Esophagus squamous epithelium (tissue), 5 donors: ENCODE measurements at places on chromosomes 12 and 14.
A peak's percentile ranks its signal among the peaks of the same experiment; 100 is the strongest.

DNA sequence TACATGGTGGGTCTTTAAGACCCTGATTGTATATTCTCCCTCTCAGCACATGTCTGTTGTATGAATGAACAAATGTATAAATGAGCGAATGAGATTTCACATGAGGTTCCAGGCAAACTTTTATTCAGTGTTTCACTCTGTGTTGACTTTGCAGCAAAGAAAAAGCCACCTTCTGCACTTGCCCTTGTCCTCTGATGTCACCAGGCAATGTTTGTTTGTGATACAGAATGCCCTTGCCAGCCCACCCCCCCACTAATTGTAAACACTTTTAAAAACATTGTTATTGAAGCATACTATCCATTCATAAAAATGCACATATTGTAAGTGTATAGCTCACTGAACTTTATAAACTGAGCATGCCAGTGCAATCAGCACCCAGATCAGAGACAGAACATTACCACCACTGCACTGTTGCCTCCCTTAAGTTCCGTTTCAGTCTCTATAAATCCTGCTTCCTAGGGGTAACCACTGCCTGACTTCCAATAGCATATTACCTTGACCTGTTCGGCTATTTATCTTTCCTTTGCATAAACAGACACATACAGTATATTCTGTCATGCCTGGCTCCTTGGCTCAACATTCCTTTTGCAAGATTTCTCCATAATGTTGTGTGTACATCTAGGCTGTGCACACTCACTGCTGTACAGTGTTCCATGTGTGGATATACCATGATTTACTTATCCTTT is 11.3 kb upstream of the LTA4H start:
- peaks cover 44% of the 10 kb centered on the region for H3K4me1 ChIP-seq
- DNase-seq = no peak
- H3K36me3 ChIP-seq = no peaks in the 10 kb centered on the region
- H3K27me3 ChIP-seq = no peaks in the 10 kb centered on the region

GRCh38 chr12:18486036-18486435 is 224.7 kb downstream of the PIK3C2G start:
- no peaks in the 10 kb centered on the region for H3K4me1 ChIP-seq
- no peak for DNase-seq
- H3K27ac ChIP-seq = no peak overlapping the region
- H3K4me3 ChIP-seq = no peak overlapping the region

GRCh38 chr14:104081261-104081835 is 4.2 kb upstream of the ASPG start:
- DNase-seq = no peak
- H3K36me3 ChIP-seq = no peaks in the 10 kb centered on the region
- no peak overlapping the region for H3K27ac ChIP-seq
- no peaks in the 10 kb centered on the region for H3K27me3 ChIP-seq
- H3K4me1 ChIP-seq = peaks cover 15% of the 10 kb centered on the region

- no peak for DNase-seq
- H3K36me3 ChIP-seq = no peaks in the 10 kb centered on the region
- no peak overlapping the region for H3K4me3 ChIP-seq
- no peaks in the 10 kb centered on the region for H3K27me3 ChIP-seq
- H3K27ac ChIP-seq = peak overlapping the region; percentile 73
These were observed 41.5 kb downstream of the BCL11B start for GRCh38 chr14:99230208-99231151.

- no peak for DNase-seq
- H3K4me3 ChIP-seq = no peak overlapping the region
- H3K27ac ChIP-seq = no peak overlapping the region
- peaks cover 41% of the 10 kb centered on the region for H3K36me3 ChIP-seq
- no peaks in the 10 kb centered on the region for H3K27me3 ChIP-seq
These were observed 53.1 kb downstream of the PARP11 start for GRCh38 chr12:3820122-3820521.

DNA sequence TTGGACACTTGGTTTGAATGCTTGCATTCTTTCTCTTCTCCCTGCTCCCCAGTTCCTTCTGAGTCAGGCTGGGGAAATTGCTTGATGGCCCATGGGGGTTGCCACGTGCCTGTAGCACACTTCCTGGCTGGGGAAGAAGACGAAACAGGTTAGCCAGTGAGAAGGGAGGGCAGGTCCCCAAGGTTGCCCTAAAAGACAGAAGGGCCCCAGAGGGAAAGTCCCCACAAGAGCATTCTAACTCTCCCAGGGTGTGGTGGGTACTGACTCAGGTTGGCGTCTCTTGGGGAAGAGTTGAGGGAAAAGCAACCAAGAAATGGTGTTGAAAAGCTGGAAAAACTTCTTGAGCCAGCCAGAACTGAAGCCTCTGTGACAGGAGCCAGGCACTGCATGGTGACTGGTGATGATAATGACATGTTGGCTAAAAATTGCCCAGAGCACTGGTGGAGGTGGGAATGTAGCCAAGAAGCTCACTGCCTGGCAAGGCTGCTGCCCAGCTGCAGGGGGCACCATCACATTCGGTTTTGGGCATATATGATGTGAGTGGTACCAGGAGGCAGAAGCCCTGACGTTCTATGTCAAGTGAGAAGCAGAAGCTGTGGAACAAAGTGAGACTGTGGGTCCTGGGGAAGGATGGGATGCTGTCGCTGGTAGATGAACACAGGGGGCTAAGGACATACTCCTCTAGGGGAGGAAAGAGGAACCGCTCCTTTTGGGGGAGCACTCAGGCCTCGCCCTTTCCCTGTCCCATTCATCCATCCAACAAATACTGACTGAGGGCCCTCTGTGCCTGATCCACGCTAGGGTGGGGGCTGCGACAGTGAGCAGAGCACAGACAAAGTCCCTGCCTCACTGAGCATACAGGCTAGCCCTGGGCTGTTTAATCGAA is 8.1 kb upstream of the RABGGTA start:
- H3K4me3 ChIP-seq = no peak overlapping the region
- no peak for DNase-seq
- H3K36me3 ChIP-seq = no peaks in the 10 kb centered on the region
- no peaks in the 10 kb centered on the region for H3K27me3 ChIP-seq
- peaks cover 96% of the 10 kb centered on the region for H3K4me1 ChIP-seq

- H3K4me3 ChIP-seq = peak overlapping the region; percentile 78
- no peaks in the 10 kb centered on the region for H3K36me3 ChIP-seq
- no peak for DNase-seq
- no peak overlapping the region for H3K27ac ChIP-seq
- no peaks in the 10 kb centered on the region for H3K27me3 ChIP-seq
These were observed 4.0 kb downstream of the TBX3 start for GRCh38 chr12:114679942-114680341.

DNA sequence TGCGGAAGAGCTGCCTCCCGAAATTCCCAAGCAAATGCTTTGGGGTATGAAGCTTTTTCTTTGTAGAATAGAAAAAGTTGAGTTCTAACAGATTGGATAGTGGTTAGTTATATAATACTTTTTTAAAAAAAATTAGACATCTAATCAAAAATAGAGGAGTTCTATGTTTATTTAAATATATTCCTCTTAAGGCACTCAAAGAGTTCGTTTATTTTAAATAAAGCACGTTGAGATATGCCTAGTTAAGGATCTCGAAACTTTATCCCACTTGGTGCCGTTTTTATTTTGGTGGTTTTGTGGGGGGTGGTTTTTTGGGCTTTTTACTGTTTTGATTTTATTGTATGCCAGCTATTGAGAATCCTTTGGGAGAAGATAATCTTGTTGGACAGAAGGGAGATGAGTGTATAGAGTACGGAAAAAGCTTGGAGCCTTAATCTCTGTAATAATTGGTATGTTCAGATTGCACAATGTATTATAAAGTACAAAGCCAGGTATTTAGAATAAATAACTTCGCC is 10.7 kb upstream of the SNAPC1 start:
- H3K4me1 ChIP-seq = peaks cover 8% of the 10 kb centered on the region
- no peaks in the 10 kb centered on the region for H3K27me3 ChIP-seq
- H3K27ac ChIP-seq = peak overlapping the region; percentile 93
- DNase-seq = no peak
- peaks cover 5% of the 10 kb centered on the region for H3K36me3 ChIP-seq
- peak overlapping the region; percentile 85 for H3K4me3 ChIP-seq

DNA sequence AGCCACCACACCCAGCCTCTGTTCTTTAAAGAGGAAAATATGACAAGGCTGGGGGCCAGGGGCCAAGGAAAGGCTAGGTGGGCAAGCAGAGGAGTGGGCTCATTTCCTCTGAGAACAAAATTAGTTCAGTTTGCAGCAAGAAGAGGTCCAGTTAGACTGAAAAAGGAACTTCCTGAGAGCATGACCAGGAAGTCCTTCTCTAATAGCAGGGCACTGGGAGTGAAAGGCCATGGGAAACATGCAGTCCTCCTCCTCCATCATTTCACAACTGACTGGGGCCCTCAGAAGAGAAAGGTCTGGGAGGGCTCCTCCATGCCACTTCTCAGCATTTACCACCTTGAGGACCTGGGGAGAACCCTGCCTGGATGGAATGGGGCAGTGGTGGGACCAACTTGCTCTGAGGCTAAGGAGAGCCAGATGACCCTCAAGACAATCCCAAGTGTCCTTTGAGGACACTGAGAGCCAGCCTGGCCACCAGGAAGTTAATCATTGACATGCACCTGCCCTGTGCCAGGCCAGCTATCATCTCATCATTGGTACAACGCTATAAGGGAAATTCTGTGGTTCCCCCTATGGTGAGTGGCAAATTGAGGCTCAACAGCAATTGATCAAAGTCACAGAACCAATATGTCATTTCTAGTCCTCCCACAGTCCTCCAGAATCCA is 2.0 kb downstream of the AQP2 start:
- DNase-seq = no peak
- H3K4me3 ChIP-seq = no peak overlapping the region
- no peaks in the 10 kb centered on the region for H3K36me3 ChIP-seq
- no peak overlapping the region for H3K27ac ChIP-seq
- H3K27me3 ChIP-seq = peaks cover 71% of the 10 kb centered on the region

DNA sequence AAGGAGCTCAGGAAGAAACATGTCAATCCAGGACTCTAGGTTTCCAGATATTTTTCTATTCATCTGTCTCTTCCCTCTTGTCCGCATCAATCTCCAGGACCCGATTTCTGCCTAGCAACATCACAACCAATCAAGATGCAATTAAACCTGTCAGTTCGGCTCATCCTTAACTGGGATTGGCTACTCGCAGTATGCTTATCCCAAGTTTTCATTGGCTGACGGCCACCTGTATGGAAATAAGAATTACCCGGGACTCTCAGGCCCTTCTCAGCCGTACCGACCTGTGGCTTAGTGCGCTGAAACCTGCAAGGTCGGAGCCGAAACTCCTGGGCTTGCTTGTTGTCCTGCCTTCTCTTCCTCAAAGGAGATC is 20.4 kb upstream of the ATP5MC2 start:
- H3K27me3 ChIP-seq = peaks cover 8% of the 10 kb centered on the region
- peaks cover 23% of the 10 kb centered on the region for H3K4me1 ChIP-seq

DNA sequence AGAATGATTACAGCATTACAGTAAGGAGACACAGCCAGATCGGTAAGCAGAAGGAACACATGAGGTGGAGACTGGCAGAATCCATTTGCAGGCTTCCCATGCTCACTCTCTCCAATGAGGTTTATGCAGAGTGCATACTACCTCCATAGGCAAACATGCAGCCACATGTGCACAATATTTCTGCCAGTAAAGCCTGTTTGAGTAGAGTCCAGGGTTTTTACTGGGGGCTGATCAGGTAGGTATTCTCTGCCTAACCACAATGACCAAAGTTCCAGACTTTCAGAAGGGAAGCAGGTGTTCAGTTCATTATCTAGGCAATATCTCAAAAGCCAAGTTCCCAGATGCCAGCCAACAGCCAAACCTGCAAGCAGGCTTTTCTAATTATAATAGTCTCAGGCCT is 31.1 kb downstream of the INTS13 start:
- no peak overlapping the region for H3K27ac ChIP-seq
- H3K4me1 ChIP-seq = no peaks in the 10 kb centered on the region
- H3K4me3 ChIP-seq = no peak overlapping the region
- DNase-seq = no peak

DNA sequence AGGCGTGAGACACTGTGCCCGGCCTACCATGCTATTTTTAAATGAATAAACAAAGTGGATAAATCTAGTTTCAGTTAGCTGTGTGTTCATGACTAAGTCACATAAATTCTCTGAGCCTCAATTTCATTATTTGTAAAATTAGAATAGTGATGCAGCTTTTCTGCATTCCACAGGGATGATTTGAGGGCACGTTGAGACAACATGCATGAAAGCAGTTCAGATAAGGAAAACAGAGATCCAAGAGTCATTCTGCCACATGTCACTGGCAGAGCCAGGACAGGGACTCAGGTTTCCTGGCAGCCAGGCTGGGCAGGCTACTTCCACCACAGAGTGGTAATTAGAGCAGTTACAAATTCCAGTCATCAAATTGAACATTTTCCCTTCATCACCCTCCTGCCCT is 2.9 kb upstream of the PPP4R4 start:
- DNase-seq = no peak
- no peak overlapping the region for H3K27ac ChIP-seq
- peaks cover 16% of the 10 kb centered on the region for H3K4me1 ChIP-seq
- peaks cover 18% of the 10 kb centered on the region for H3K27me3 ChIP-seq

- H3K27me3 ChIP-seq = peaks cover 15% of the 10 kb centered on the region
- H3K36me3 ChIP-seq = no peaks in the 10 kb centered on the region
- H3K4me3 ChIP-seq = no peak overlapping the region
- no peak for DNase-seq
- H3K27ac ChIP-seq = no peak overlapping the region
These were observed 168.2 kb downstream of the KIF26A start for GRCh38 chr14:104306450-104307040.

GRCh38 chr14:88232771-88233170 is 90.3 kb downstream of the KCNK10 start:
- H3K27me3 ChIP-seq = no peaks in the 10 kb centered on the region
- no peak overlapping the region for H3K27ac ChIP-seq
- no peak overlapping the region for H3K4me3 ChIP-seq
- DNase-seq = no peak
- no peaks in the 10 kb centered on the region for H3K4me1 ChIP-seq

DNA sequence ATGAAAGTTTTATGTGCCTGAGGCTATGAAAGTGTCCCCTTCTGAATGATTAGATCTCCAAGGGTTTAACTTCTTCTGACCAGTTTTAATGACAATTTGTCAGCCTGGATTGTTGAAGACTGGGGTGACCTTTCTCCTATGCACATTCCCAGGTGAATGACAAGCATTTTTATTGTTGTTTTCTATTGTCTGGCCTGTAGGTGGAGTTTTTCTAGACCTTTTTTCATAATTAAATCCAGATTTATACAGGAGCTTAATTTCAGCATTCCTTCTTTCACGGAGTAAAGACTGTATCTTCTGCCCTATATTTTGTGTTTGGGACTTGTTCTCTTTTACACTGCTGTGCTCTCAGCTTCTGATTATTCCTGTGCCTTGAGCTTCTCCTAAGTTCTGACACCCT is 125.0 kb upstream of the FAR2 start:
- H3K4me3 ChIP-seq = no peak overlapping the region
- H3K4me1 ChIP-seq = no peaks in the 10 kb centered on the region
- H3K27ac ChIP-seq = no peak overlapping the region
- no peak for DNase-seq
- H3K36me3 ChIP-seq = no peaks in the 10 kb centered on the region
- H3K27me3 ChIP-seq = no peaks in the 10 kb centered on the region

DNA sequence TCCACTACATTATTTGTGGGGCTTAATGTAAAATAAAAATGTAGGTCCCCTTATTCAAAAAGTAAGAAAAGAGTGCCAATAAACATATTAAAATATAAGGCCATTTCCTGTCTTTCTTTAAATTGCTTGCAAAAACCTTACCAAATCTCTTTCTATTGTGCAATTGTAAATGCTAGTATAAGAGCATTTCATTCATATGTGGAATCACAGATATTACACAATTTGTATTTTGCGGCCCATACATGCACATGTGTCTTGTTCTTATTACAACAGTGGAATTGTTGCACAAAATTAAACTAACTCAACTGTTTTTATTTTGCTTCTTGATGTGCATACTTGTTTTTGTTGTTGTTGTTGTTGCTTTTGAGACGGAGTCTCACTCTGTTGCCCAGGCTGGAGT is 20.1 kb upstream of the CRADD start:
- H3K27ac ChIP-seq = no peak overlapping the region
- no peak for DNase-seq
- no peak overlapping the region for H3K4me3 ChIP-seq
- H3K27me3 ChIP-seq = no peaks in the 10 kb centered on the region
- H3K4me1 ChIP-seq = no peaks in the 10 kb centered on the region
- H3K36me3 ChIP-seq = no peaks in the 10 kb centered on the region
